ENCODE measurements at places on chromosomes 12 and 14.

DNA sequence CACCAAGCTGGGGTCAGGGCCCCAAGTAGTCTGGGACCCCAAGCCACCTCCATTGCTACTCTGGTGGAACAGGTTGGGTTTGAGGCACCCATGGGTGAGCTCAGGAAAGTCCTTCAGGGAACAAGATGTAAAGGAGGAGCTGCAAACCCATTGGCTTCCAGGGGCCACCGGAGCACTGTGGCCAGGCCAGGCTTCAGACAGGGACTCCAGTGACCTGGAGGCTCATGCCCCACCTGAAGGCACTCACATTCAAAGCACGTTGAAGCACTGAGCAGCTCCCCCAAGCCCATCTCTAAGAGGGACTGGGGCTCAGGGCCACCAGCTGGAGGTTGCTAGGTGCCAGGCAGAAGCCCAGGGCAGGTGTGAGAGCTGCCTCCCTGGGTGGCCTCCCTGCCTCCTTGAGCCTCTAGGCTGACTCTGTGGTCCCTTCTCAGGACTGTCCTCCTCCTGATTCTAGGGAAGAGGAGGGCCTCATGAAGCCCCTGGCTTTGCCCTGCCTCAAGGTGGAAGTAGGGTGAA, 49.1 kb downstream of the FAM222A start:
- no peak for DNase-seq

GRCh38 chr12:46432325-46432724, 59.8 kb upstream of the SLC38A2 start:
- no peak for DNase-seq

GRCh38 chr12:105906561-105906960, 232.2 kb downstream of the NUAK1 start:
- no peak for DNase-seq

DNA sequence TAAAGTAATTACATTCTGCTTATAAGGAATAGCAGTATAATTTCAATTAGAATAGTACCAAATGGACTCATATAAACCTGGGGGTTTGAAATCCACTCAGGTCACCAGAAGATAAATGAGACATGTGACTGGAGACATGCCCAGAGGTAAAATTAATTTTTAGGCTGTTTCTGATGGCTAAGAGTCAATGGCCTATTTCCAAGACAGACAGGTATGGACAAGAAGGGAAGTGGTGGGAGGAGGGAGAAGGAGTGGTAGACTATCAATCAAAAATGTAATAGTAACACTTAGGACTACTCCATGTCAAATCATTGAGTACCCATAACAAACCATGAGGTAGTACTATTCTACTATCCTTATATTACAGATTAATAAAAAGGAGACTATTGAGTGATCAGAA, 544.0 kb downstream of the GALC start:
- no peak for DNase-seq

GRCh38 chr14:70665448-70666360, 24.0 kb downstream of the TTC9 start:
- no peak for DNase-seq

DNA sequence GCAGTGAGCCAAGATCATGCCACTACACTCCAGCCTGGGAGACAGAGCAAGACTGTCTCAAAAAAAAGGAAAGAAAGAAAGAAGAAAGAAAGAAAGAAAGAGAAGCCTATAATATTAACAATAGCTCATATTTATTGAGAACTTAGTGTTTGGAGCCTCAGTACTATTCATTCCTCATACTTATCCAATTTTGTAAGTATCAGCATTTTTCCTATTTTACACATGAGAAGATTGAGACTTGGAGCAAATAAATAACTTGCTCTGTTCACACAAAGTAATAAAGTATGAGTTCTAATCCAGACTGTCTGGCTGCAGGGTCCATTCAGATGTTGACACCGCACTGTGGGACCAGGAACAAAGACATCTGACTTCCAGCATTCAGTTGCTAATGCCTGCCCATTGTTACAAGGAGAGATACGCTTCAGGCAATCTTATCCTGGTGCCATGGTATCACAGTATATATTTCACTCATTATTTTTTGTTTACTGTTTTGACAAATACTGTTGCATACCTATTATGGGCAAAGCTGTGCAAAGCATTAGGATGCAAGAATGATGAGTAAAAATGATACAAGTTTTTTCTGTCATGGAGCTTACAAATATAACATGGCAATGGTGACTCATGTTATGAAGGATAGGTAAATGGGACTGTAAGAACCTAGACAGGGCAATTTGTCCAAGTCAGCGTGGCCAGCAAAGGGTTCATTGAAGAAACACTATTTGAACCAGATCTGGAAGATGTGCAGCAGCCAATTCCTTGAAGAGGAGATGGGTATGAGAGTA, 21.4 kb upstream of the TMTC2 start:
- DNase-seq: no peak
